Endodermal cell (in vitro differentiated cells): ENCODE measurements at places on chromosomes 16 and 17. TPM values are rescaled to one million over a fixed set of nuclear protein-coding genes. Genes with fewer than 3 reads are reported as not detected.

GRCh38 chr16:82735673-82736091 is 108.9 kb downstream of the CDH13 start:
- H3K4me1 ChIP-seq, result no peaks in the 10 kb centered on the region
- H3K27ac ChIP-seq, result peak overlapping the region; percentile 36
- H3K4me3 ChIP-seq, result no peak overlapping the region
- H3K27me3 ChIP-seq, result no peaks in the 10 kb centered on the region
- DNase-seq, result no peak
- no peaks in the 10 kb centered on the region for H3K36me3 ChIP-seq

The ARHGAP44 gene
- total RNA-seq, result 21.2 to 21.9 TPM (median 21.7 TPM) in 3 replicates

DNA sequence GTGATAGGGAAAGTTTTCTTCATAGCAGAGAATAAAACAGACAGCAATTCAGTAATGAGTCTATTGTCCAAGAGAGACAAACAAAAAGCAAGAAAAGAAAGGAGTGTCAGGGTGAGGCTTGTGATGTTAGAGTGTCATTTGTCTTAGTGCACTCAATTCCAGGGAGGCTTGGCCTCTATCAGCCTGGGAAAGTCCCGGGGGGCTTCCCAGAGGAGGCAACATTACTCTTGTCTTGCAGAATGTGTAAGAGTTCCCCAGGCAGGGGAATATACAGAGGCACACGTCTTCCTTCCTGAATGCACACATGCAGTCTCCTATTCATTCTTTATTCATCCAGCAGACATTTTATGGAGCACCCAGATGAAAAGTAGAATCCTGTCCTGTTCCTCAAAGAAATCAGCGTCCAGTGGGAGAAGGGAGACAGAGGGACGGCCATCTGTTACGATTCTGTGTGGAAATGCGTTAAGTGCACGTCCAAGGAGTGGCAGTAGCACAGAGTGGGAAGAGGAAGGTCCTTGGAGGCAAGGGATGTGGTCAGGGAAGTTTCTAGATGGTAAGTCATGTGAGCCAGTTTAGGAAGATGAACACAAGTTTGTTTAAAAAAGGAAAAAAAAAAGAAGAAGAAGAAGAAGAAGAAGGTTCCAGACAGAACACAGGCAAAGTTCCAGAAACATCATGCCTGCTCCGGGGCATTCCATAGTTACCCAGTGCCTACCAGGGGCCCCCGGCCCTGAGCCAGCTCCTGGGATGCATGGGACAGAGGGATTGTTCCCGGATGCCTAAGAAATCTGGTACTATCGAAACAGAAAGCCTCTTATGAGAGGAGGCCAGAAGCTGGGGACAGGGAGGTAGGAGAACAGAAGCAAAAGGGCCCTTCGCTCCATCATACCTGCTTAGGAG is 21.1 kb downstream of the CACNG4 start:
- no peaks in the 10 kb centered on the region for H3K36me3 ChIP-seq
- no peak overlapping the region for H3K27ac ChIP-seq
- no peaks in the 10 kb centered on the region for H3K27me3 ChIP-seq
- no peaks in the 10 kb centered on the region for H3K4me1 ChIP-seq
- no peak overlapping the region for H3K4me3 ChIP-seq
- DNase-seq, result no peak

The OR3A3 gene
- not detected in 2 replicates for total RNA-seq

GRCh38 chr17:80254396-80255251 is 6.0 kb upstream of the RNF213 start:
- no peak overlapping the region for H3K27ac ChIP-seq
- H3K4me3 ChIP-seq, result no peak overlapping the region
- peaks cover 7% of the 10 kb centered on the region for H3K4me1 ChIP-seq
- no peaks in the 10 kb centered on the region for H3K27me3 ChIP-seq

The PRSS53 gene
- 1.7 and 2.0 TPM in 2 replicates for total RNA-seq

The GPATCH8 gene
- total RNA-seq, result 28.4 to 53.1 TPM (median 49.9 TPM) in 3 replicates

DNA sequence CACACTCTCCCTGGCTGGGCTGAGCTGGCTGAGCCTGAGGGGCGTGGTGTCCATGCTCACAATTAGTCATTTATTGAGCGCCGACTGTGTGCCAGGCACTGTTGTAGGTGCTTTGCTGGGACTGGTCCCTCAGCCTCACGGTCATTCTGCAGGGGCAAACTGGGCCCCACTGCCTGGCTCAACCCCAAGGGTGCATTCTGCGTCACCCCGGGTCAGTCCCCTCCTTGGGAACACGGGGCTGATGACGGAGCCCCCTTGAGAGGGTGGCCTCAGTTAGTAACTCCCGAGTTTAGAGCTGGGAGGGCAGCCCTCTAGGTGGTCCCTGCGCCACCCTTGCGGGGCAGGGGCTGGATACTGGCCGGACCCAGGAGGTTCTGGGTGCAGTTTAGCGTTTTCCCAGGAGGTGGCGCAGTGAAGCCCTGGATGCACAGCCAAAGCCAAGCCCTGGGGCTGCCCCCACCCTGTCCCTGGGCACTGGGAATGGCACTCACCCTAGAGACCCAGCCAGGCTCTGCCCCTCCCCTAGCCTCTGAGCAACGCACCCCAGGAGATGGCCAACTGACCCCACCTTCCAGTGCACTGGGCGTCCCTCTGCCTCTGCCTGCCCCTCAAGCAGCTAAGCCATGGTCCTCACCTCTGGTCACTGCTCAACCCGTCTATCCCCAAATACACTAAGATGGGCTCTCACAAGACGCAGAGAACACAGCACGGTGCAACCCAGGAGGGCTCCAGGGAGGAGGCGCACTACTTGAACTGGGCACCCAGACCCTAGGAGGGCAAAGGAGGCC is 243.2 kb upstream of the GSE1 start:
- H3K36me3 ChIP-seq, result no peaks in the 10 kb centered on the region
- H3K4me3 ChIP-seq, result no peak overlapping the region
- peak; percentile 93 for DNase-seq
- H3K27ac ChIP-seq, result no peak overlapping the region
- H3K4me1 ChIP-seq, result peaks cover 8% of the 10 kb centered on the region
- no peaks in the 10 kb centered on the region for H3K27me3 ChIP-seq

DNA sequence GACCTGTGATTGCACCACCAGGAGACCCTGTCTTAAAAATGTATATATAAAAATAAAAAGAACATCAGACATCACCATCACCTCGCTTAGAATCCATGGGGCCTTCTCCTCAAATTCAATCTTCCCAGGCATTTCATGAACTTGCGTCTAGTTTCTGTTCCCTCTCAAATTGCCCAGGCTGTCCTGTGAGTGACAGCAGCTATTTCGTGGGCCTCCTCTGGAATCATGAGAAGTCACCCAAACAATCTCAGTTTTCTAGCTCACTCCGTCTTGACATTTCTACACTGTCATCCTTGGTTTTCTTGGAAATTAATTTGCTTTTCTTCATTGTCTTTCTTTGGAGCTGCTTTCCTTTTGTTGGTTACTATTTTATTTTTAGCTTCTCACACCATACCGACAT is 7.3 kb downstream of the SLC52A1 start:
- H3K27ac ChIP-seq, result no peak overlapping the region
- H3K4me1 ChIP-seq, result no peaks in the 10 kb centered on the region
- peak; percentile 26 for DNase-seq
- H3K27me3 ChIP-seq, result no peaks in the 10 kb centered on the region
- peaks cover 13% of the 10 kb centered on the region for H3K36me3 ChIP-seq
- H3K4me3 ChIP-seq, result no peak overlapping the region

GRCh38 chr17:82039695-82040299 is 2.3 kb upstream of the DCXR start:
- no peaks in the 10 kb centered on the region for H3K27me3 ChIP-seq
- H3K27ac ChIP-seq, result no peak overlapping the region
- H3K36me3 ChIP-seq, result no peaks in the 10 kb centered on the region
- DNase-seq, result no peak

GRCh38 chr17:3818786-3819185 is 17.8 kb upstream of the ITGAE start:
- no peak for DNase-seq
- no peaks in the 10 kb centered on the region for H3K4me1 ChIP-seq
- H3K27me3 ChIP-seq, result no peaks in the 10 kb centered on the region

The ODAD4 gene
- 3.5 and 3.9 TPM in 2 replicates for total RNA-seq

The SEPTIN1 gene
- total RNA-seq, result 2.3 to 3.5 TPM (median 2.6 TPM) in 3 replicates

The ZKSCAN2 gene
- 11.7 to 20.1 TPM (median 19.6 TPM) in 3 replicates for total RNA-seq

DNA sequence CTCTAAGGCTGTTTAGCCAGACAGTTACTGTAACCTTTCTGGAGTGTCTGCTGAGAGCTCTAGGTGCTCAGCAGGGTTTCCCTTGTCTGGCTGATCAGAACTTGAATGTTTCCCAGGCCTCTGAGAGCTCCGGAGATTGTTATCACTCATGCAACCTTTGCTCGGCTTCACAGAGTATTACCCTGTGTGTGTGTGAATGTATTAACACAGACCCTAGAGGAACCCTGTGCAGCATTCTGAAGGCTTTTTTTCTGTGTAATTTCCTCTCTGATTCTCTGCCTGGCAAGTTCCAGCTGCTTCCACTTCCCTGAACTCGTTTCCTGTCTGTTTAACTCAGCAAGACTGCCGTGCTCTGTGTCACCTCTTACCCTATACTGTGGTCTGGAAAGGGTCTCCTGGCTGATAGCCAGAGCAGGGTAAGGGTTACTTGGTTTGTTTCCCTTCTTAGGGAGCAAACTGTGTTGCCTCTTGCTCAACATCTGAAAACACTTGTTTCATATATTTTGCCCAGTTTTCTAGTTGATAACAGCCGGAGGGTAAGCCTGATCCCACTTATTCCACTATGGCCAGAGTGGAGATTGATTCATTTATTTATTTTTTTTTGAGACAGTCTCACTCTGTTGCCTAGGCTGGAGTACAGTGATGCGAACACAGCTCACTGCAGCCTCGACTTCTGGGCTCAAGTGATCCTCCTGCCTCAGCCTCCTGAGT is 21.7 kb downstream of the PRMT7 start:
- DNase-seq, result no peak
- H3K27me3 ChIP-seq, result no peaks in the 10 kb centered on the region
- peak overlapping the region; percentile 81 for H3K27ac ChIP-seq
- H3K36me3 ChIP-seq, result peaks cover 47% of the 10 kb centered on the region
- H3K4me1 ChIP-seq, result peaks cover 13% of the 10 kb centered on the region

The RAMP2 gene
- 4.2 to 5.1 TPM (median 4.8 TPM) in 3 replicates for total RNA-seq

The RNF157 gene
- 9.4 and 11.2 TPM in 2 replicates for total RNA-seq

GRCh38 chr17:57915544-57915943 is 39.7 kb downstream of the CUEDC1 start:
- peak overlapping the region; percentile 99 for H3K27ac ChIP-seq
- DNase-seq, result peak; percentile 72
- H3K36me3 ChIP-seq, result no peaks in the 10 kb centered on the region

- H3K4me1 ChIP-seq, result no peaks in the 10 kb centered on the region
- H3K4me3 ChIP-seq, result no peak overlapping the region
- H3K27ac ChIP-seq, result no peak overlapping the region
- H3K27me3 ChIP-seq, result no peaks in the 10 kb centered on the region
- DNase-seq, result peak; percentile 88
- H3K36me3 ChIP-seq, result no peaks in the 10 kb centered on the region
These were observed 983.9 kb upstream of the EEF2KMT start for GRCh38 chr16:6081320-6081976.

DNA sequence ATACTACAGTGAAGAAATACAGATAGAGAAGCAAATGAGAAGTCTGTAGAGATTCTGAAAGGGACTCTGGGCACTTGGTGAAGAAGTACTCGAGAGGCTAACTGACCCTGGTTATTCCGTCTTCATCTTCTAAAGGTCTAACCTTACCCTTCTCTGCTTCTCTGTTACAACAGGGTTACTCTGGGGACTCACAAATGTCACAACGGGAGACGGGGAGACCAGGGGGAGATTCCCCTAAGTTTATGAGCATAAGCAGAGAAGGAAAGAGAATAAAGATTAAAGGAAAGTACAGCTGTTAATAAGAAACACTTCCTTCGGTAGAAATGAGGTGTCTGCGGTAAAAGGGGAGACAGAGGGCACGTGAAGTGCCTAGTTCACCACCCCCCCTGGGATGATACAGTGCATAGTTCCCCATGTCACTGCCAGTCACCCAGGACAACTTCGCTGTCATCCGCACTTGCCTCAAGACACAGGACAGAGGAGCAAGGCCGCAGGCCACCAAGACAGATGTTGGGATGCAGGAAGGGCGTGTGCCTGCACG is 75.2 kb upstream of the TRAP1 start:
- H3K27me3 ChIP-seq, result no peaks in the 10 kb centered on the region
- no peak for DNase-seq
- no peaks in the 10 kb centered on the region for H3K4me1 ChIP-seq
- no peak overlapping the region for H3K27ac ChIP-seq
- peaks cover 62% of the 10 kb centered on the region for H3K36me3 ChIP-seq
- H3K4me3 ChIP-seq, result no peak overlapping the region

DNA sequence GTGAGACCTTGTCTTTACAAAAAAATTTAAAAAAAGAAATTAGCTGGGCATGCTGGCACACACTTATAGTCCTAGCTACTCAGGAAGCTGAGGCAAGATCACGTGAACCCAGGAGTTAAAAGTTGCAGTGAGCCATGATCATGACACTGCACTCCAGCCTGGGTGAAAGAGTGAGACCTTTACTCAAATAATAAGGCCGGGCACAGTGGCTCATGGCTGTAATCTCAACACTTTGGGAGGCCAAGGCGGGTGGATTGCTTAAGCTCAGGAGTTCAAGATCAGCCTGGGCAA is 11.5 kb upstream of the RIPOR1 start:
- no peaks in the 10 kb centered on the region for H3K36me3 ChIP-seq
- no peak overlapping the region for H3K27ac ChIP-seq
- DNase-seq, result no peak
- no peaks in the 10 kb centered on the region for H3K4me1 ChIP-seq
- no peak overlapping the region for H3K4me3 ChIP-seq

DNA sequence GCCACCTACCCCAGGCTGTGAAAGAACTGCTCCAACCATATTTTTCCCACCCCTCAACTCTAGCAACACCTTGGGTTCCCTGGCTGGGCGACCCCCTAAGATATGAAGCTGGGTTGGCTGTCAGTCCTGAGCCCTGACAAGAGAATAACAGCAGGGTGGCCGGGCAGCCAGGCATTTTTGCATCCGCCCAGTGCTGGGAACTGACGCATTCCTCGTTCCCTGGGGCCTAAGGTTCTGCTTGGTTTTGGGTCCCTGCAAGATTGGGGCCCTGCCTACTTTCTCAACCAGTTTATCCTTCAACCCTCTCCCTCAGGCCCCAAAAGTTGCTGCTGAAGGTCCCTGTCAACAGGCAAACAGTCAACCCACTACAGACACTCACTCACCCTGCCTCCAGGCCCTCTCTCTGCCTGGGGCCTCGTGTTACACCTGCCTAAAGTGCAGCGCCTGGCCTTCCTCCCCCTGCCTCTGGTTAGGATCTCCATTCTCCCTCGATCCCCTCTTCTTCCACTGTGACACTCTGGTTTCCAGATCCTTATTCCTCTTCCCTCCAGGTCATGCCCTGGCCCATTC is 151.5 kb downstream of the STX8 start:
- H3K27ac ChIP-seq, result no peak overlapping the region
- H3K4me3 ChIP-seq, result no peak overlapping the region
- H3K36me3 ChIP-seq, result no peaks in the 10 kb centered on the region
- no peaks in the 10 kb centered on the region for H3K4me1 ChIP-seq
- peak; percentile 87 for DNase-seq

The TBC1D3B gene
- total RNA-seq, result 14.5 and 18.4 TPM in 2 replicates

The GLTPD2 gene
- total RNA-seq, result 0.54 and 0.88 TPM in 2 replicates
